ENCODE measurements at places on chromosomes 5 and 9.

GRCh38 chr9:18979367-18979766 lies 53.6 kb downstream of the SAXO1 start:
- DNase-seq: no peak

GRCh38 chr9:90044710-90045151 lies 439.9 kb downstream of the GADD45G start:
- DNase-seq: no peak

GRCh38 chr9:132125944-132126679 lies 35.7 kb upstream of the NTNG2 start:
- no peak for DNase-seq

GRCh38 chr9:32431940-32432555 lies 47.6 kb downstream of the ACO1 start:
- no peak for DNase-seq

GRCh38 chr9:131545003-131545785 lies at the start of gene PRRT1B:
Gene PRRT1B (plus strand): TSS chr9:131545523. CDS start chr9:131545616, 93 bp downstream.
- DNase-seq: no peak

DNA sequence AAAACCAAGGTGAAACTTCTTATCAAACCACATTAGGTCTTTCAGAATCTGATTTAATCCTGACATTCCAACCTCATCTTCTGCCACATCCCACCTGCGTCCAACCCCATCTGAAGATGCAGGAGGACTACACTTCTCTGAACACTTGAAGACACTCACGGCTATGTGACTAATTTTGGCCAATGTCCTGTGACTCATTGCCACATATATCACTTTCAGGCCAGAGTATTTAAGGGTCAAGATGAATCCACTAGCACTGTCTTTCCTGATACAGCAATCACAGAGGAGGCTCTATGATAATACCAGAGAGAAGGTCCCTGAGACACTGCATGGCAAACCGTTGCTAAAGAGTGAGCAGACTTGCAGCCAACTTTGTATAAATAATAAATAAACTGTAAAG lies 323.4 kb downstream of the NR2F1-AS1 start:
- no peak for DNase-seq

DNA sequence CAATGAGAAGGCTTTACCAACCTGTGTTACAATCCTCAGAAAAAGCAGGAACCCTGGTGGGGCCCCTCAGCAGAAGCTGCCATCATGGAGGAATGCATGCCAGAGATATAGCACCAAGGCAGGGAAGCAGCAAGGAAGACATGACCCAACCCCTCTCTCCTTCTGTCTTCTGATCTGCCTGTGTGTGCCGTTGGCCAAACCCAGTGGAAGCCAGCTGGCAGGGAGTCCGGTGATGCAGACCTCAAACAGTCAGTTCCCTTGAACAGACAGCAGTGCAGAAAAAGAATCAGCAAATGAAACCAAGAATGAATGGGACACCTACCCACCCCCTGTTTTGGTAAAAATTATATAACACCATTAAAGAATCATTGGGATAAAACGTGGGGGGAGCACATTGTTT lies 234.2 kb downstream of the ZNF608 start:
- no peak for DNase-seq

DNA sequence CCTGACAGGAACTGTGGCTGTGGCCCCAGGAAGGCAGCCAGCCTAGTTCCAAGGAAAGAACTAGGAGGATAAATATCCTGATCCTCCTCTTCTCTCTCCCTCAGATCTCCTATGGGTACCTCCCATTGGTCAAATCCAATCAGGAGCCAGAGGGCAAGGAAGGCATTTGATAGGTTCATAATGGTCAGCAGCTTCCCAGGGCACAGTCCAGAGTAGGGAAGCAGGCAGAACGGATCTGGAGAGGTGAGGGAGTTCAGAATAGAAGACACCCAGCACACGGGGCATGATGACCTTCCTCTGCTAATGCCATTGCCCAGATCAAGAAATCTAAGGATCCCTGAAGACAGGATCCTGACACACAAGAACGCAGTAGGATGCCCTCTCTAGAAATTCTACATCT lies 8.6 kb downstream of the ABLIM3 start:
- DNase-seq: no peak

GRCh38 chr9:8095672-8096086 lies 296.1 kb upstream of the DMAC1 start:
- no peak for DNase-seq

DNA sequence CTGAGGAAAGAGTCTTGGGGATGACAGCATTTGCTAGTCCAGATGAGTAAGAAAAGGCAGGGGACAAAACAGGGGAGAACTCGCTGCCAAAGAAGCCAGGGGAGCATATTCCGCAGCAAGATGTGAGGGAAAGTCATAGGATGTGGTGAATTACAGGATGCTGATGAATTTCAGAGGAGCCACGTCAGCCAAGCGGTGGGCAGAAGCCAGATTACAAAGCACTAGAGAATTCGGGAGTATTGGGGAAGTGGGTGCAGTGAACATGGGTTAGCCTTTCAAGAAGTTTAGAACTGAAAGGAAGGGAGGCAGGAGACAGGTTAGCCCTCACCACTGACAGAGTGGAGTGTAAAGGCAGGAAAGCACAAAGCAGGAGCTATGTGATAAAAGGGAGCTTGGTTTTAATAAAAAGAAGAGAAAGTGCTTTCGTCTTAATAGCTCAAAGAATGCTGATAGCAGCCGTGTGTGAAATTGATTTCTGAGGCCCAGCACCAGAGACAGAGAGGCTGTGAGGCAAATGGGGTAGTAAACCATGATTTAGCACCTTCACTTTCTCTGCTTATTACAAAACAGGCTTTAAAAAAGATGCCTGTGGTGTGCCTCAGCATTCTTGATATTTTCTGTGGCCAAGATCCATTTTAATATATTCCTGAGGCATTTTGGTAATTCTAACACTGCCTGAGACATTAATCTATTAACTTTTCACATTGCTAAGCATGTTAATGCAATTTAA lies 16.9 kb downstream of the ADAMTSL1 start:
- DNase-seq: no peak

DNA sequence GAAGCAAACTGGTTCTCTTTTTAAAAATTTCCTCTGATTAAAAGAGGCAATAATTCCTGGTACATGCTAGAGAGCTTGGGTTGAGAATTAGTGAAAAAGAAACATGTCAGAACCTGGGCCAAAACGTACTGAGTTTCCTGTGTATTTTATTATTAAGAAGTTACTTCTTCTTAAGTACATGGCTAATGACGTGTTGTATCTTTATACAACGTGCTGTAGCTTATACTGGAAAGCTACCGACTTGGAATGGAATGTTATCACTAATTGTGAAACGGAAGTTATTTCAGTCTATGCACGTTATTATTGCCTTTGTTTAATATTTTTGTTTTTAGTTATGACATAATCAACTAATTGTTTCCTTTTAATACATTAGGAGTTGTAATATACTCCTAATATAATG lies 43.1 kb downstream of the ZNF366 start:
- no peak for DNase-seq

DNA sequence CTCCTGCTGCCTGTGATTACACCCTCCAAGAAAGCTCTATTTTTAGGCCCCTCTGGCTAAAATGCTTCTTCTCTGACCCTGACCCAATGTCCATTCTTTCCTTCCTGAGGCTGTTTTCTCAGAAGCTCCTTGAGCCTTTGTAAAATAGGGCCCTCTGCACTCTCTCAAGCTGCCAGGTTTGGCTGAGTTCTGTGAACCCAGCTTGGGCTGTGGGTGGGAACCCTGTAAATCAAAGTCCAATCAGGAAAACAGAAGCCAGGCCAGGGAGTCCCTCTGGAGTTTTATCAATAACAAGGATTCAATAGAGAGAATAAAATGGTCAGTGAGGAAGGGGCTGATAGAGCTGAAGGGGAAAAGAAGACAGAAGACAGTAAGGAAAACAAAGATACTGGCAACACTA lies 43.7 kb upstream of the ERCC6L2 start:
- DNase-seq: no peak

- no peak for DNase-seq
Measured at GRCh38 chr9:91843093-91843492, 106.9 kb downstream of the ROR2 start.

GRCh38 chr5:76475385-76475784 lies 72.3 kb downstream of the IQGAP2 start:
- DNase-seq: no peak

DNA sequence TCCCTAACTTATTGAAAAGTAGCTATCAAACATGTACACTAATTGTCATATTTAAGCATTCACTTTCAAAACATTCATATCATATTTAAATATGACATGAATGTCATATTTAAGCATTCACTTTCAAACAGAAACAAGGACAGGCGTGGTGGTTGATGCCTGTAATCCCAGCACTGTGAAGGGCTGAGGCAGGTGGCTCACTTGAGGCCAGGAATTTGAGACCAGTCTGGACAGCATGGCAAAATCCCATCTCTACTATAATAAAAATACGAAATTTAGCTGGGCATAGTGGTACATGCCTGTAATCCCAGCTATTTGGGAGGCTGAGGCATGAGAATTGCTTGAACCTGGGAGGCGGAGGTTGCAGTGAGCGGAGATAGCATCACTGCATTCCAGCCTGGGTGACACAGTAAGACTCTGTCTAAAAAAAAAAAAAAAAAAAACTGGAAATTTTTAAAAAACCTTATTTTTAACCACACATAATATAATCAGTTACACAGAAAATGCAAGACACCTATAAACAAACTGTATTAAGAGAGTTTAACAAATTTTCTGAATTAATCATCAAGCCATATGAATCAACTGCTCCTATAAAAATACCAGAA lies 88.1 kb downstream of the LPAR1 start:
- no peak for DNase-seq

DNA sequence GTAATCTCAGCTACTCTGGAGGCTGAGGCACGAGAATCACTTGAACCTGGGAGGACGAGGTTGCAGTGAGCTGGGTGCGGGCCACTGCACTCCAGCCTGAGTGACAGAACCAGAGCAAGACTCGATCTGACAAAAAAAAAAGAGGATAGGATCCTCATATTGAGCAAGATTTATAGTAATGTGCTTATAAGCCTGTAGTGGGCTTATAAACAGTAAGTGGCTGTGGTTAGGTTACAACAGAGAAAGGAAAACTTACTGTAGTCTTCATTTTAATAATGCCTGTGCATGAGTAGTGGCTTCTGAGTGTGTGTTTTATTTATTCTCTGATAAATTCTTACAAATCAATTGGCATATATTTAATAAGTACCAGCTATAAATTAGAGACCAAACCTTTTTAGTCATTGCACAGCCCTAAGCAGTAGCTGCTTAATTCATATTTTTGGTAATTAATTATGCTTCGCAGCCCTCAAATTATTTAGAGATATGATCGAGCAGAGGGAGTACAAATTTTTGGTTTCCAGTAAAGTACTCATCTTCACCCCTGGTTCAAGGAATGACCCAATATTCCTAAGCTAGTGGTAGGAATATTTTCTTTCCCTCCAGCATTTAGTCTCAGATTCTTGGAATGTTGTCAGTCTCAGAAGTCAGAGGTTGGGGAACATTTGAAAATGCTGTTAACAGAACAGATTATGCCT lies 73.8 kb upstream of the KLF9 start:
- no peak for DNase-seq

- DNase-seq: no peak
Measured at GRCh38 chr5:22354956-22355355, 498.2 kb downstream of the CDH12 start.

- DNase-seq: no peak
Measured at GRCh38 chr5:92641031-92641962, 939.7 kb downstream of the NR2F1-AS1 start.

DNA sequence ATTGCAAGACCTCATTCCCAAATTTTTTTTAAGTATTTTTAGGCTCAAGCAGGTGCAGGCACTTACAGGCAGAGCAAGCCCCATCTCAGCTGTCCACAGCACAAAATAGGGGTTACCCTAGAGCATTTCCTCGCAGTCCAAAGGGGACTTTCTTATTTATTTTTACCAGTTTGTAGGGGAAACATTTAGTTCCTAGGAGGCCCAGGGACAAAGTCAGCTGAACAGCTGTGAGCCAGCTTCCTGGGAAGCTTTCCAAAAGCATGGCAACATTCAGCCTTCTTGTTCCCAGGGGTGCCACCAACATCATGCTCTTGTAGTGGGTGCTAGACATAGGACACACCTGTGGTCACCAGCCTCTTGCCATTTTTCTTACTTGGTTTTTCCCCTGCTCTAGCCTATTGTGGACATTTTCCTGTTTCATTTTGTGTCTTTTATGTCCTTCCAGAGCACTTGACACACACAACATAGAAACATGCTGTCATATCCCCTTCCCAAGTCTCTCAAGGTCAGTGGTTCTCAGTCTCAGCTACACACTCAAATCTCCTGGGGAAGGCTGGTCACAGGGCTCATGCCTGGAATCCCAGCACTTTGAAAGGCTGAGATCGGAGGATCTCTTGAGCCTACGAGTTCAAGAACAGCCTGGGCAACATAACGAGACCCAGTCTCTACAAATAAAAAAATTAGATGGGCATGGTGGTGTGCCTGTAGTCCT lies 38.2 kb downstream of the HAVCR1 start:
- no peak for DNase-seq

DNA sequence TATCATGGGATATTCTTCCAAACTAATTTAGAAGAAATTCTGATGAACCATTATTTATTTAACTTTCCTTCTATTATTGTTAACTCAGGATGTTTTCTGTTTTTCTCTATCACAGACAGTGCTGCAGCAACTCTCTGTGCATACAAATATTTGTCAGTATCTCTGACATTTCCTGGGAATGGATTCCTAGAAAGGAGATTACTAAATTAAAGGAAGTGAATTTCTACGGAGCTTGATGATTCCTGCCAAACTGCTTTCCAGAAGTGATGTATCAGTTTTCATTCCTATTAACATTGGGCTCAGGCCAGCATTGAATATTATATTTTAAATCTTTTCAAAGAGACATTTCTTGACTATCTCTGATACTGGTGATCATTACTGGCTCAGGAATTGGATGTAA lies 26.0 kb upstream of the MAST4 start:
- DNase-seq: no peak

DNA sequence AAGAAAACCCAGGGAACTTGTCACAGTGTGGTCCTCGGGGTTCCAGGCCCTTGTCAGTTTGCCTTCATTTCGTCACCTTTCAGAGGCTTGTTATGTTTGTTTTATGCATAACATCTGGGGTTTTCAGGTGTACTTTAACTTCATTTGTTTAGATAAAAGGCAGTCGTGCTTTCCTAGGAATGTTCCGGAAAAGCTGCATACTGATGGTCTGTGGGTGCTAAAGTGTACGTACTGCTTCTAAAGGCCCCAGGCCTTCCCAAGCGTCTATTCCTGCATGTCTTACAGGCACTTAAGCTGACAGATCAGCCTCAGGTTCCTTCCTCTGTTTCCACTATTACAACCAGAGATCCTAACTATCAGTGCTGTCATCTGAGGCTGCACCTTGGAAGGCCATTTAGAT lies 95.6 kb upstream of the ANKH start:
- DNase-seq: no peak

All from stimulated activated CD4-positive, alpha-beta T cell treated with anti-CD3 and anti-CD28 coated beads, Interleukin-1b, Interleukin-23, amount 100 ng/mL, for 1 hour (primary cell).